ENCODE measurements at places on chromosomes 12 and 14.

- DNase-seq, result no peak
Measured at GRCh38 chr12:13368971-13369370, 172.4 kb downstream of the EMP1 start.

DNA sequence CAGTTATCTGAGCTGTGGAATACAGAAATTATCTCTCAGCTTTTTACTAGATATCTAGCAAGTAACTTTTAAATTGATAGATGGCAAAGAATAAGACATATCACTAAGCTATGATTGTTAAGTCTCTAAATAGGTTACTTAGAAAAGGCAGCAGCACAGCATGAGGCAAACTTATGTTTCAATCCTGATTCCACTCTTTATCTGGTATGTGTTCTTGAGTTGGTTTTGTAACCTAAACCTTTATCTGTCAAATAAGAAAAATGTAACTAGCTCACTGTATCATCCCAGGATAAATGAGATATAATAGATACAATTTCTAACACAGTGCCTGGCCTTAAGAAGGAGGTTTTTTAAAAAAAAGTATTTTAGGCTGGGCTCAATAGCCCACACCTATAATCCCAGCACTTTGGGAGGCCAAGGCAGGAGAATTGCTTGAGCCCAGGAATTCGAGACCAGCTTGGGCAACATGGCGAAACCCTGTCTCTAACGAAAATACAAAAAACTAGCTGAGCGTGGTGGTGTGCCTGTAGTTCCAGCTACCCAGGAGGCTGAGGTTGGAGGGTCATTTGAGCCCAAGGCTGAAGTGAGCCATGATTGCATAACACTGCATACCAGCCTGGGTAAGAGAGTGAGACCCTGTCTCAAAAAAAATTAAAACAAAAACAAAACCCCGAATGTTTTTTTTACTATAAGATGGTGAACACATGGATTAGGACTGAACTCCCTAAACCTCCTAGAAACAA lies 56.8 kb downstream of the HEATR5A start:
- DNase-seq, result no peak

- no peak for DNase-seq
Measured at GRCh38 chr12:67747869-67748742, 99.6 kb downstream of the DYRK2 start.

DNA sequence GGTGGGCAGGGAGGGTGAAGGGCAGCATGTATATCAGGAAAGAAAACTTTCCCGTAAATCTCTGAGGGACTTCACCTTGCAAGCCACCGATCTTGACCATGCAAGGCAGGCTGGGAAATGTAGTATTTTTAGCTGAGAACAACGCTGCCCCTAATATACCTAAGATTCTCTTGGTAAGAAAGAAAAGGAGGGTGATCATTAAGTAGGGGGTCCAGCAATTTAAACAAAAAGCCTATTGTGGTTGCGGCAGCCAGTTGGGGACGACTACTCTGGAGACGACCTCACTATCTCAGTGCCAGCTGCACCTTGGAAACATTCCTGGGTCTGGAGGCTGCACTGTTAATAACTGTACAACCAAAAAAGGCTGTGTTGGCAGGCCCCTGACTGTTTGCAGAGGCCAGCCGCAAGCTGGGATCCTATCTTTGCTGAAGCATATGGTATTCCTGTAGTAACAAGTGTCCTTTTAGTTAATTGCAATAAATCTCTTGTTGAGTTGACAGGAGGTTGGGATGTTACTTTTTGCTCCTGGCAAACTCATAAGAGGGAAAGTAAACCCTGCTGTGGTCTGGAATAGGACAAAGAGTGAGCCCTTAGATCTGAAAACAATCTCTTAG lies 6.4 kb downstream of the APOLD1 start:
- DNase-seq, result no peak

DNA sequence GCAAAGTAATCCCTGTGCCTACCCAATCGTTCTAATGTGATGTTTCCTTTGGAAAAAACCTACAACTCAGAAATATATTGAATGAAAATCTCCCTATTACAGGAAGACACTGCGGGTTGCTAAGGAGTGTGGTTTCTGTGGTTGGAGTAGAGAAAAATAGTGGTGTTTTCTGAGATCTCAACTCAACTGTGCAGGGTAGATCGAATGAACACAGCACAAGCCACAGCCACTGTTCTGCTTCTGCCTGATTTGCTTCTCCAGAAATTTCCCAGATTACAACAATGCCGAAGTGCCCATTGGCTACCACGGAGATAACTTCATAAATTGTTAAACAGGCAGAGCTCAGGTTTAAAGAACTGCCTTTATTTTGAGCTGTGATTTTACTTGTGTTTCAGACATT lies 480.4 kb downstream of the DIO2 start:
- no peak for DNase-seq

All from activated CD4-positive, alpha-beta T cell treated with anti-CD3 and anti-CD28 coated beads, Interleukin-2, Interleukin-6, amounts not matched to agents 100 ng/mL and 50 ng/mL, durations not matched to agents 16 hours and 8 hours (primary cell).